ENCODE measurements at places on chromosomes 16 and 17. TPM values are rescaled to one million over a fixed set of nuclear protein-coding genes. Genes with fewer than 3 reads are reported as not detected.

GRCh38 chr16:86556576-86556975, 1.5 kb upstream of the MTHFSD start:
- H3K36me3 ChIP-seq, result no peaks in the 10 kb centered on the region
- no peaks in the 10 kb centered on the region for H3K27me3 ChIP-seq
- no peaks in the 10 kb centered on the region for H3K4me1 ChIP-seq

GRCh38 chr17:29331708-29332085, 37.7 kb upstream of the NUFIP2 start:
- no peak overlapping the region for H3K27ac ChIP-seq
- no peaks in the 10 kb centered on the region for H3K36me3 ChIP-seq
- no peaks in the 10 kb centered on the region for H3K4me1 ChIP-seq
- no peaks in the 10 kb centered on the region for H3K27me3 ChIP-seq
- no peak overlapping the region for H3K4me3 ChIP-seq
- DNase-seq, result no peak

The FMNL1 gene
- 24.0 TPM for total RNA-seq

DNA sequence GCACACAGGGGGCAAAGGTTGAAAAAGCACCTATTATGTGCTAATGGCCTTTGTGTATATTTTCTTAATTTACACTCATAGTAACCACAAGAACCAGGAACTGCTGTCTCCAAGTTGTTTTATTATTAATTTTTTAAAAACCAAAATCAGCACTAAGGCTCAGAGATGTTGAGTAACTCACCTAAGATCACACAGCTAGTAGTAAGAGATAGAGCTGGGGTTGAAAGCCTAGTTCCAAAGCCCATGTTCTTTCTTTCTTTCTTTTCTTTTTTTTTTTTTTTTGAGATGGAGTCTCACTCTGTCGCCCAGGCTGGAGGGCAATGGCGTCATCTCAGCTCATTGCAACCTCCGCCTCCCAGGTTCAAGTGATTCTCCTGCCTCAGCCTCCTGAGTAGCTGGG, 75.3 kb downstream of the SDK2 start:
- H3K36me3 ChIP-seq, result no peaks in the 10 kb centered on the region
- no peak overlapping the region for H3K4me3 ChIP-seq
- H3K4me1 ChIP-seq, result no peaks in the 10 kb centered on the region
- H3K27ac ChIP-seq, result no peak overlapping the region
- H3K27me3 ChIP-seq, result no peaks in the 10 kb centered on the region
- no peak for DNase-seq

DNA sequence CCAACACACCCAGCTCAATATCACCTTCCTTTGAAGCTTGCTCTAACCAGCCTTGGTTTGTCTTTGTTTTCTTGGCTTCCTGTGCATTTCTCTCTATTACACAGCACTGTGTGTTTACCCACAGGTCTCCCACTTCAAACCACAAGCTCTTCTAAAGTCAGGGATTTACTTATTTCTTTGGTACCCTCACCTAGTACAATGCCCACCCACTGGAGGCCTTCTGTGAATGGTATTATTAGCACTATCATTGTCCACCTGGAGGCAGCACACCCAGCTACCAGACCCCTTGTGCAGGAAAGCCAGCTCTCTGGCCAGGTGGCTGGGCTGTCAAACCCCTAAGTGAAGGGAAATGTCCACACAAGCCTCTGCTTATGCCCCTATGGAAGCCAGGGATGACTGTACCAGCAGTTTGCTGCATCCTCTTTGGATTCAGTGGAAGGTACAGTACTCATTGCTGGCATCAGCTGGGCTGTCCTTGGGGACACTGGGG, 9.4 kb upstream of the TOP2A start:
- no peak for DNase-seq
- no peak overlapping the region for H3K4me3 ChIP-seq
- no peaks in the 10 kb centered on the region for H3K27me3 ChIP-seq
- no peaks in the 10 kb centered on the region for H3K36me3 ChIP-seq

The GPR179 gene
- not detected for total RNA-seq

DNA sequence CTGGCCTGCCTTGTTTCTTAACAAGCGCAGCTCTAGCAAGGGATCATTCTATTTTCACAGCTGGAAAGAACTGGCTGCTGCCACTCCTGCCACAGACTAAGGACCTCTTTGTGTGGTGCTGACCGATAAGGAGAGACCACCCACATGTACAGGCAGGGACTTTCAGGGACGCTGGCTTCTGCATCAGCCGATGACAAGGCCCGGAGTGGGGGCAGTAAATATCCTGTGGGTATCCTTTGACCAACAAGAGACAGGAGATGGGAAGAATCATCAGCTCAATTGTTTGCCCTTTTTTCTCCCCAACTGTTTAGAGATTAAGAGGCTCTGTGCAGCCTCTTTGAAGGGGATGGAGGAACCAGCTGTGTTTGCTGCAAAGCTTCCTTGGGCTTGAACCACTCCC, 9.2 kb upstream of the ITPRIPL2 start:
- no peaks in the 10 kb centered on the region for H3K27me3 ChIP-seq
- H3K4me3 ChIP-seq, result no peak overlapping the region
- DNase-seq, result no peak
- H3K36me3 ChIP-seq, result no peaks in the 10 kb centered on the region
- H3K4me1 ChIP-seq, result no peaks in the 10 kb centered on the region

- no peaks in the 10 kb centered on the region for H3K36me3 ChIP-seq
- peak overlapping the region; percentile 86 for H3K27ac ChIP-seq
- H3K27me3 ChIP-seq, result no peaks in the 10 kb centered on the region
- no peak overlapping the region for H3K4me3 ChIP-seq
- H3K4me1 ChIP-seq, result peaks cover under 1% of the 10 kb centered on the region
Measured at GRCh38 chr16:86601356-86601755, 23.0 kb downstream of the FOXL1 start.

The C1QBP gene
- total RNA-seq, result 51.8 TPM

DNA sequence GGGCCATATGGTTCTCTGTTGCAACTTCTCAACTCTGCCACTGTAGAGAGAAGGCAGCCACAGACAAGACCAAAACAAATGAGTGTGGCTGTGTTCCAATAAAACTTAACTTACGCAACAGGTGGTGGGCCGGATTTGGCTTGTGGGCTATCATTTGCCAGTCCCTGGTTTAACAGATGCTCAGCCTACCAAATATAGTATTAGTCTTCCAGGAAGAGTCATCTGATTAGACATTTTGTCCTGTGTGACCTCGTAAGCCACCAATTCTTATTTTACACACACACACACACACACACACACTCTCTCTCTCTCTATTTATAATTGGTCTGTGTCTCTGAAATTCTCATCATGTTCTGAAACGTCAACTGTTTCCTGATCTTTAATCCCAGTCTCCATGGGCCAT, 245.9 kb downstream of the XYLT1 start:
- no peaks in the 10 kb centered on the region for H3K4me1 ChIP-seq
- H3K27me3 ChIP-seq, result no peaks in the 10 kb centered on the region
- H3K27ac ChIP-seq, result no peak overlapping the region
- H3K4me3 ChIP-seq, result no peak overlapping the region
